GM18507 (cell line): ENCODE measurements at places on chromosomes 5 and 9.
A peak's percentile ranks its signal among the peaks of the same experiment; 100 is the strongest.

DNA sequence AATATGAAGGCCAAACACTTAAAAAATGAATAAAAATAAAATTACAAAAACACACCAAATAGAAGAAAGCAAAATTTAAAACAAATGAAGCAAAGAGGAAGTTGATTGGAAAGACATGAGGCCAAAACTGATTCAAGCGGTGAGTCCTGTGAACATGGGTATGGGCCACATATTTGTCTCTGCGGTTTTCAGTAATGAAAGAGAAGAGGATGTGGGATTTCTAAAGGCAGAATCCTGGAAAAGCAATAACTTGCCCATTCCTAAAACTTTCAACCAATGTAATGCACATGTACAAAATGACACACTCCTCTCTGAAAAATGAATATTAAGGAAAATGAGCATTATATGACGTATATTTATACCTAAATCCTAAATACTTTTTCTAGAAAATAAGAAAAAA, 263.7 kb downstream of the SEMA5A start:
- no peak for DNase-seq

DNA sequence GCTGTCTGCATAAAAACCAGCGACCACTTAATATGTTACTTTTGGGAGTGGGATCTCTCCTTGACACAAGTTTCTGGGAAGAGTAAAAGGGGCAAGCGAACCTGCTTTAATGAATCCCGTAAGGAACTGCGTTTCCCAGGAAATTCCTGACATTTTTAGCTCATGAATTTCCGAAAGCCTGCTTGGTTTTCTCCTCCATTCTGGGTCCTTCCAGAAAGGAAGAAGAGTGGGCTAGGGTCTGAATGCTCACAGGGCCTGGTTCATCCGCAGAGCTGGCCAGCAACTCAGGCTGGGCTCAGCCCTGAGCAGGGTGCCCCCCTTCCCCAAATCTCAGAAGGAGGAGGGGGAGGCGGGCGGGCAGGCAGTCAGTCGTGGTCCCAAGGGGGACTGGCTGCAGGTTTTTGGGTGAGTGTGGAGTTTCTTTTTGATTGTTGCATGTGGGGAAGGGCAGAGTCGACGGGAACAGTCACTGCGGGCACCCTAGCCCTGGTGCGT, 1.2 kb upstream of the PURA start:
- DNase-seq, result no peak

DNA sequence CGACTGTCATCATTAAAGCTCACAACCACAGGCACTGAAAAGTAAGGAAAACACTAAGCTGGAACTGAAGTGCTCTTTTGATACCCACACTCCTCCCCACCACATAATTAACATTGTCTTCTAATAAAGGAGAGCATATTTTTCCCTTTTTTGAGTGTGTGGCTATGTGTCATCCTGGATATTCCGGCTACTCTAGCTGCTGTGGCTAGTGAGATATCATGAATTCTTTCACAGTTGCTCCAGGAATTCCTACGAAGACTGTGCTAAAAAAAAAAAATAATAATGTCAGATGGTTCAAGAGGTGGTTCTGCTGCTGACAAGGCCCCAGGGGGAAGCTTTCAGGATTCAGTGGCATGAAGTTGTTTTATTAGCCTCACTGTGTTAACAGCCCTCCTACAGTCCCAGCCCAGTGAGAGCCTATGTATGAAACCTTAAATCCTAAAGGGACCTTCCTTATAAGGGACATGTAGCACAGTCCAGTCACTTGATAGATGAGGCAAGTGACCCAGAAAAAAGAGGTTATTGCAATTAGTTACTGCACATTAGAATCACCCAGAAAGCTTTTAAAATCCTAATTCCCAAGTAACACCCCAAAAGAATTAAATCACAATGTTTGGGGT, 46.6 kb downstream of the TMEM252 start:
- DNase-seq, result no peak

DNA sequence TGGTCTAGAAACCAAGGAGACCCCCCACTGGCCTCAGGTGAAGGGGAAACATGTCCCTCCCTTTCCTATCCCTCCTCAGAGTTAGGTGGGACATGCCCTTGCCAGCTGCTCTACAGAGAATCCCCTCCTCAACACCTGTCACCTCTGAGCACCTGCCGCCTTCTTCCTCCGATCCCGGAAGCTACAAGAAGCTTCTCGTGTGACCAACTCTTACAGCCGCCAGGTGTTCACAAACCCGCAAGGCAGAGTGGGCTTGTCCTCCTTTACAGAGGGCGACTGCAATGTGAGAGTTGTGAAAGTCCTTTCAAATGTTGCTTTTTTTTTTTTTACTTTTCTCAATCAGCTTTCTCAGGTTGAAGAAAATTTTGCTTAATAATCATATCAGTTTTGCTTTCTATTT, 3.7 kb upstream of the ICE1 start:
- no peak for DNase-seq

GRCh38 chr5:10525124-10525495, 38.8 kb upstream of the ANKRD33B start:
- DNase-seq, result no peak

GRCh38 chr9:114478871-114479270, 26.4 kb downstream of the WHRN start:
- DNase-seq, result no peak

DNA sequence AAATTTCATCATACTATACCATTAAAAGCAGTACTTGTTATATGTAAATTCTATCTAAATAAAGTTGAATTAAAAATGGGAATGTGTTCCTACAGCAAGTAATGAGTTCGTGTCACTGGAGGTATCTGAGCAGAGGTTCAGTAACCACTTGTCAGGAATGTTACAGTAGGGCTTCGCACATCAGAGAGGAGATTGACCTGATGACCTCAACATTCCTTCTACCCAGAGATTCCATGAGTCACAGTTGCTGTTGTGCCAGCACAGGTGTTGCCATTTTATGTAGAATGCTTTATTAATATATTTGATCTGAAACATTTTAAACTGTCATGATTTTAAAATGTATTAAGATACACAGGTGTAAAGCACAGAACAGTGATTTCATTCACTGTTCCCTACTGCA, 60.3 kb downstream of the STX17 start:
- no peak for DNase-seq

DNA sequence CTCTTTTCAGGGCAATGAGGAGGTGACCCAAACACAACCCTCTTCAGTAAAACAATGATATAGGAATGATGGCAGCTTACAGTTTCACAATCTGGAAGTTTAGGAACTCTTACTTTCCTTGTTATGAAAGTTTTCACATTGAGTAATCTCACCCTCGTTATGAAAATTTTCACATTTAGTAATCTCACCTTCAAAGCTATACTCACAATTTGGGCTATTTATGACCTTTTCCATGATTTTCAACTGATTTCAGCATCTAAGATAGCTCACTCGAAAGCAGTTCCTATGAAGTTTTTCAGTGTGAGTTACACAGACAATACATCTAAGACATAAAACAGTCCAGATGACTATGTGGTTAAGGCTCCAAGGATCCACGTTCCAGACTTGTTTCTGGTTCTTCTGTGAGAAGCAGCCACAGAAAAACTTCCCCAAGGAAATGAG, 57.1 kb downstream of the FOXD1 start:
- DNase-seq, result no peak

DNA sequence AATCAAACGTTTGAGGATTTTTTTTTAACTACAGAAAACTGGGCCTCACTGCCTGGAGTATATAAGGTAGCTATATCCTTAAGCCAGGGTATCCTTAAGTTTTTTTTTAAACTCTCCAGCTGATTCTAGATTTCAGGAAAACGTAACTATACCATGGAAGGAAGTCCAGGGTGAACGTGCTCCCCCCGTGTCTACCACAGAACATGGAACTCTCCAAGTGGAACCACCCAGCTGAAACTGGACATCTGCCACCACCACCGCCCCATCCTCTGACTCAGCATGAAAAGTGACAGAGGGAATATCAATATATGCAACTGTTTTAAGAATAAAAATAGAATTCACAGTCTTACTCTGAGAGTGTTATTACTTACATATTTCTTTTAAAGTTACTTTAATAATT, 61.3 kb downstream of the DROSHA start:
- DNase-seq, result no peak

DNA sequence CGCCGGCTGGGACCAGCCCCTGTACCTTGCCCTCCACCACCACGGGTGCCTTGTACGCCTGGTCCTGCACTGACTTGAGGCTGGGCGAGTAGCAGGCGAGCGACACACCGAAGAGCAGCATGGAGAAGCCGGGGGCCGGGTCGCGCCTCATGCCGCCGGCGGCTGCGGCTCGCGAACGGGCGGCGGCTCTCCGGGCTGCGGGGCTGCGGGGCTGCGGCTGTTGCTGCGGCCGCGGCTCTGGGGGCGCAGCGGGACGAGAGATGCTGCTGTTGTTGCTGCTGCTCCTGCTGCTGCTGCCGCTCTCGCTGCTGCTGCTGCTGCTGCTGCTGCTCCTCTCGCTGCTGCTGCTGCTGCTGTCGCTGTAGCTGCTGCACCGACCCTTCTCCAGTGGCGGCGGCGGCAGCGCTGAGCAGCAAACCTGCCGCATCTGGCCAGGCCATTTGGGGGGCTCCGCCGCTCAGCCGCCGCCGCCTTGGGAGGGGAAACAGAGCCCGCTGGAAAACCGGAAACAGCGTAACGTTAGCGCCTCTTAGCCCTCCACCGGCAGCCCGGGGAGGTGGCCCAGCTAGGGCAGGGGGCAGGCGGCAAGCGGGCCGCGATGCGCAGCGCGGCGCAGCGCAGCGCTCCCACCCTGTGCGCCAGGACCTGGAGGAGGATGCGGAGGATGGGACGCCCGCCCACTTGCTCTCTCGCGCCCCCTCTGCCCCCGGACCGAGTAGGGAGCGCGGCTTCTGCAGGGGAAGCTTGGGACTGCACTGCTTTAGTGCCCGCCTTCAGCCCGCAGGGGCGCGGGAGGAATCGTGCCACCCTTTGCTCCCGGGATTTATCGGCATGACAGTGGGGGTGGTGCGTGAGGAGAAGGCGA, at the start of gene NRG2:
Gene NRG2, minus strand, starts transcription at position 657 of the 865 bp plus-strand sequence.
- DNase-seq, result peak; percentile 60

GRCh38 chr9:78026416-78026815, 5.2 kb downstream of the GNAQ start:
- no peak for DNase-seq

DNA sequence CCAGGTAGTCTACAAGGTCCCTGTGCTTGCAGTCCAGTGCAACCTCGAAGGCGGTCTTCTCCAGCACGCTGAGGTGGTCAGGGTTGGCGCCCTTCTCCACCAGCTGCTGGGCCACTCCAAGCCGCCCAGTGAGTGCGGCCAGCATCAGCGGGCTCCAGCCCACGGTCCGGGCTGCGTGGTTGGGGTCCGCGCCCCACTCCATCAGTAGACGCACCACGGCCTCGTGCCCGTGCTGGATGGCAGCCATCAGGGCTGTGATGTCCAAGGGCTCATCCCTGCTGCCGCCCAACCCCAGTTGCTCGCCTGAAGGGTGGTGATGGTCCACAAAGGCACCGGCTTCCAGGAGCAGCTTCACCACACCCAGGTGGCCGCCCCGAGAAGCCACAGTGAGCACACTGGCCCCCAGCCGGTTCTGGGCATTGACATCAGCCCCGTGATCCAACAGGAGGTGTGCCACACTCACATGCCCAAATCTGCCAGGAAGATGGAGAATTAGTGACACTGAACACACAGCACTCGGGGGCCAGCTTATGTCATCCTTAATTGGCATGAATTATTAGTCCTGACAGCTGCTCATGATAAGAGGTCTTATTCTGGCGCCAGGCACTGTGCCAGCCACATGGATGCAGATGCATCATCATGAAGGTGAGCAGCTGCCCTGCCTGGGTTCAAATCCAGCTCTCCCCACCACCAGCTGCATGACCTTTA, 6.1 kb downstream of the ANKS6 start:
- no peak for DNase-seq

DNA sequence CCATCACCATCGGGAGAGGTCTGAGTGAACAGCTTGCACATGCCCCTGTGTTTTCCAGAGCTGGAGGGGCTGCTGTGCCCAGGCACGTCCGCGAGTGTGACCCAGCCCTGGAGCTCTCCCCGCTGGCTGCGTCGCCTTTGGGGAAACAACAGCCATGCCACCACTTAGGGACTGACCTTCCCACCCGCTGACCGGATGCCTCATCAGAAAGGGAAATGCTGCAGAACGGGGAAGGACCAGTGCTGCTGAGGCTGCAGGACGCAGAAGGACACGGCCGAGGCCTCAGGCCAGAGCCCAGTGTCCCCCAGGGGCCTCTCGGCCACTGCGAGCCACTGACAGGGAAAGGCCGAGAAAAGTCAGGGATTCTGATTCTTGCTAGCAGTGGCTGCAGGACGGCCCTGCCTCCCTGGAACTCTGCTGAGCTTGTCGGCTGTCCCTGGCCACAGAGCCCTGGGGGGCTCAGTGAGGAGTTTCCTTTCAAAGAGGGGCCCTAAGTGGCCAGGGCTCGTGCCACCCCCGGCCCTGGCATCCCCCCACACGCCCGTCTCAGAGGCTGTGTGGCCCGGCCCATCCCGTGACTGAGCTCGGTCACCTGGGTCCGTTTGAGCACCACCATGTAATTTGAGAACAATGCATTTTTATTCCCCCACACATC, 130.8 kb downstream of the ZNF354C start:
- no peak for DNase-seq

GRCh38 chr9:34634551-34635248, 2.9 kb downstream of the SIGMAR1 start:
- DNase-seq, result no peak

- DNase-seq, result no peak
These were observed 269.5 kb downstream of the SEC61B start for GRCh38 chr9:99491408-99492158.

DNA sequence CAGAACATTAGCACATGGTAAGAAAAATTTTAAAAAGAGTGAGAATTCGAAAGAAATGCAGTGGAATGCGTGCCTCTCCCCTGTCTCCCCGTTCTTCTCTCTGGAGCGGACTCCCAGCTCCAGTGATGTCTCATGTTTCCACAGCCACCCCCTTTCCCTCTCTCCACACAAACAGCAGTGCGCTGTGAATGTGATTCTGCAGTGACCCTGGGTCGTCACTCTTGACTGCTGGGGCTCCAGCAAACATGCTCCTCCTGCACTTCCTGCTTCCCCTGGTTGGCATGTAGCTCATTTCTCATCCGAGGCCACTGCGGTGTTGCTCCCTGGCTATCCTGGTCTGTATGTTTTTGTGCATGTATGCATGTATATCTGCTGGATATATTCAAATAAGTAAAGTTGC, 13.3 kb downstream of the PHF2 start:
- DNase-seq, result no peak

DNA sequence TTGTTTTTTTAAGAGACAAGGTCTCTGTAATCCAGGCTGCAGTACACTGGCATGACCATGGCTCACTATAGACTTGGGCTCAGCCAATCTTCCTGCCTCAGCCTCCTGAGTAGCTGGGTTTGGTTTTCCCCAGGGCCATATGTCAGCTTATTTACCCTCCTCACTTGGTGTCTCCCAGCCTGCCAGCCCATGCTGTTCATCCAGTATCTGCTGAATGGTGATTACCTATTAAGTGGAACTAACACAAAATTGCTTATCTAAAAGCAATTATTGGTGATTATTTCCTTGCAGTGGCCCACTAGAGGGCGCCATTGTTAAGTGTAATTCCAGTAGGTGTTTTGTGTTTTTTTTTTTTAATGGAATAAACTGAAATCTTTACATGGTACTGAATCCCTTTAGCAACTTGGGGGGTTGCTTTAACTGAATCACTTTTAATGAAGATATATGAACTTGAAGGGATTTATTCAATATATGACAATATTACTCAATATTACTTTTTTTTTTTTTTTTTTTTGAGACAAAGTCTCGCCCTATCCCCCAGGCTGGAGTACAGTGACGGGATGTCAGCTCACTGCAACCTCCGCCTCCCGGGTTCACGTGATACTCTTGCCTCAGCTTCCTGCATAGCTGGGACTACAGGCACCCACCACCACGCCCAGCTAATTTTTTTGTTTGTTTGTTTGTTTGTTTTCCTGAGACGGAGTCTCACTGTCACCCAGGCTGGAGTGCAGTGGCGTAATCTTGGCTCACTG, 13.8 kb downstream of the EXOSC2 start:
- DNase-seq, result no peak
